ENCODE measurements at places on chromosomes 6 and 20.

DNA sequence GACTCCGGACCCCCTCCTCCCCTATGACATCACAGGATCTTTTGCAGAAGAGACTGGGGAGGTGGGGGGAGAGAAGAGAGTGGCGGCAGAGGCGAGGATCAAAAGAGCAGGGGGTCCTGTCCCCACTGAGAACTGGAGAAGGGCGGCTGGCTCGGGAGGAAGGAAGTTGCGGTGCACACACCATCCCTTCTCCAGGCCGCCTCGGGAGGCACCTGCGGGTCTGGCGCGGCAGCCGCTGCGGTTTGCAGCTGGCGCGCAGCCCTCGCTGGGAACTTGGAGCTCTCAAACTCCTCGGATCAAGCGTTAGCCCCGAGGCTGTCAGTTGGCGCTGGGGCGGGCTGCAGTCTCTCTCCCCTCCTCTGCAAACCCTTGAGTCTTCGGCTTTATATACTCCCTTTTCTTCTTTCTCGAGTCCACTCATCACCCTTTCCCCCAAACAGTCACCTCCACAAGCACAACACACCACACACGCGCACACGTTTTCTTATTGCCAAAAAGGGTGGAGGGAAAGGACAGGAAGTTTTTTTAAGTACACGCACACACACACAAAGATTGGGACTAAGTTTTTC lies 180.7 kb downstream of the TBXT start:
- DNase-seq = no peak

GRCh38 chr20:32278199-32278643 lies 770 bp downstream of the KIF3B start:
- DNase-seq = no peak

DNA sequence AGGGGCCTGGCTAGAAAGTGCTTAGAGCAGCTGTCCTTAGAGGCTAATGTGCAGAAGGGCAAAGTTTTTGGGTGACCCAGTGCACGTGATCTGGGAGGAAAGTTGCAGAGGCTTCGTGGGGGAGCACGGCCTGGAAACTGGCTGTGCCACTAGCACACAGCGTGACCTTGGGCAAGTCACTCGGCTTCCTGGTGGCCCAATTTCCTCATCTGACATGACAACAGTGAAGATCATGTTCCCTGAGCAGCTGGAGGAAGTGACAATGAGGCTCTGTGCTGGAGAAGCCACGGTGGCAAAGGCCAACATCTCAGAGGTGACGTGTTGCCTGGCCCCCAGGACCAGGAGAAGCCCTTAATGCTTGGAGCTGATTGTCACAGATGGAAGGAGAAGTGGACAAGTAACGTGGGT lies 99.5 kb downstream of the FOXC1 start:
- no peak for DNase-seq

DNA sequence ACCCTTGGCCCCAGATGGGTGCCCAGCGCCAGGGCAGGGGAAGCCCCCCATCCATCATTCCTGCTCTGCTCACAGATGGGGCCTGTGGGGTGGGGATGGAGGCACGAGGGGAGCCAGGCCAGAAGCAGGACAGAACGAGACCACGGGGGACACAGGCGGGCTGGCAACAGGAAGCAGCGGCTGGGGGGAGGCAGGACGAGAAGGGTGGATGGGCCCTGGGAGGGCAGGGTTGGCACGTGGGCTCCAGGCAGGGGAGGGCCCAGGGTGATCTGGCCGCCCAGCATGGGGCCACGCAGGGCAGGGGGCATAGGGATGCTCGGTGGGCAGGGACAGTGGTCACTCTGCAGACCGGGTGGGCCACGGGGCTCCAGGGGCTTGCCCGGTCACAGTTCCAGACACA lies 41.6 kb downstream of the KCNQ2 start:
- DNase-seq = no peak

- no peak for DNase-seq
These were observed 920.1 kb upstream of the FLRT3 start for GRCh38 chr20:15257569-15257870.

GRCh38 chr20:36632487-36633284 lies 13.3 kb downstream of the SLA2 start:
- no peak for DNase-seq

DNA sequence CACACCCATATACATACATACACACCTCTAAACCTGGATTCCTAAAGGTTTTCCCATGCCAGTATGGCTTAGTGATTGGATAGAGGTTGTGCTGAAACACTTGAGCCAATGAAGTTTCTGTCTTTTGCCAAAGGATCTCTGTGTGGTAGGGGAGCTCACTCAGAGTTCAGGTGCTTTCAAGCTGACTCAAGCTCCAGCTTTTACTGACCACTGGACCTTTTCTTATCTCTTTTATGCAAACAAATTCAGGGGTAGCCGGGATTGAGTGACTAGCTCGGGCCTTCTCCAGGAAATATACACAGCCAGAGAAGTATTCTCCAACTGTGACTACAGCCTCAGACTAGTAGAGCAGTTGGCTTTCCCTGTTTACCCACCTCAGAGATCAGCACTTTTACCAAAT lies 21.5 kb upstream of the DSE start:
- no peak for DNase-seq

DNA sequence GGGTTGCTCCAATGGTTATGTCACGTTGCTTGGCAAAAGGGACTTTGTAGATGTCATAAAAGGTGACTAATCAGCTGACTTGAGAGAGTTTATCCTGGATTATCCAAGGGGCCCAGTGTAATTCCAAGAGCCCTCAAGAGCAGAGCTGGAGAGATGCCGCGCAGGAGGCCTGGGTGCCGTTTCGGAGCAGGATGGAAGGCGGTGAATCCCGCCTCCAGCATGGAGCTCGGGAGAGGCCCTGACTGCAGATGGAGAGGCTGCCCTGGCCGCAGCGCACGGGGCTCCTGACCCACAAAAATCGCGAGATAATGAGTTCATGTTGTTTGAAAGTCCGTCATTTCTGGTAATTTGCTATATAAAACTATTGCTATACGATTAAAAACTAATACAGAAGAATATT lies 219.8 kb downstream of the ZDHHC14 start:
- DNase-seq = no peak

- DNase-seq = no peak
These were observed 65.5 kb downstream of the TSHZ2 start for GRCh38 chr20:53037621-53038020.

DNA sequence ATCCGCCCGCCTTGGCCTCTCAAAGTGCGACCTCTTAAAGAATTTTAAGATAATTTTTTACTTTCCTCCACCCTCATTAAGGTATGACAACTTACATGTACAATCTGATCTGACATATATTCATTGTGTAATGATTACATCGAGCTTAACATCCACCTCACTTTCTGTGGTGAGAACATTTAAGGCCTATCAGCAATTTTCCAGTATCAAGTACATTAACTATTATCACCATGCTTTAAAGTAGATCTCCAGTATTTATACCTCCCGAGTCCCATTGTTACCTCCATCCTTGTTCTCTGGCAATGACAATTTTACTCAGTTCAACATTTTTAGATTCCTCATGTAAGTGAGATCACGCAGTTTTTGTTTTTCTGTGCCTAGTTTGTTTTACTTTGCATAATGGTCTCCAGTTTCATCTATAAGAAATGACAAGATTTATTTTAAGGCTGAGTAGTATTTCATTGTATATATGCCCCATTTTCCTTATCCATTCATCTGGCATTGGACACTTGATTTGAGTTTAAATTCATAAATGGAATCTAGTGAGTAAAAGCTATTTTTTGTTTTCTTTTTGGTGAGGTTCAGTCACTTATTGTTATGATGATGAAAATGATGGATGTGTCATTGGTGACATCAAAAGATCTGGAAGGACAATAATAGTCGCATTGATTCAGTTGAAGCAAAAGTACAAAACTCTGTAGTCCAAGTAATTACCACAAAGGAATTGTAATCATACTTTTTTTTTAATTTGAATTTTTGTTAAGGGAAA lies 87.0 kb downstream of the OR2B2 start:
- no peak for DNase-seq

DNA sequence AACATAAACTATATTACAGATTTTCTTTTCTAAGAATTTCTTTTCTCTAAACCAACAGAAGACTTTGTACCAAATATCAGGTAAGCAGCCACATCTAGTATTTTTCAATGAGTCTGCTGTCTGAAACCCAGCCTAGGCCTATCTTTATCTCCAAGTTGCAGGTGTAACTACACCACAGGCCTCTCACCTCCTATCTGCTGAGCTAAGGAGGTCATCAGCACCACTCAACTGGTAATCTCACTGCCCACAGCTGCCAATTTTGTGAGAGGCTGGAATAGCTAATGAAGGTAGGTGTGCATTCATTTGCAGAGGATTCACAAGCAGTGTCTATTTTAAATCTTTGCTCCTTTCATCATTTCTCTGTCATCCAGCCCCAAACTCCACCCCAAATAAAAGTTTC lies 584.8 kb downstream of the HDGFL1 start:
- no peak for DNase-seq

GRCh38 chr6:165774903-165775601 lies 112.0 kb upstream of the PDE10A start:
- DNase-seq = no peak

GRCh38 chr6:154752022-154752421 lies 18.8 kb downstream of the SCAF8 start:
- DNase-seq = no peak

DNA sequence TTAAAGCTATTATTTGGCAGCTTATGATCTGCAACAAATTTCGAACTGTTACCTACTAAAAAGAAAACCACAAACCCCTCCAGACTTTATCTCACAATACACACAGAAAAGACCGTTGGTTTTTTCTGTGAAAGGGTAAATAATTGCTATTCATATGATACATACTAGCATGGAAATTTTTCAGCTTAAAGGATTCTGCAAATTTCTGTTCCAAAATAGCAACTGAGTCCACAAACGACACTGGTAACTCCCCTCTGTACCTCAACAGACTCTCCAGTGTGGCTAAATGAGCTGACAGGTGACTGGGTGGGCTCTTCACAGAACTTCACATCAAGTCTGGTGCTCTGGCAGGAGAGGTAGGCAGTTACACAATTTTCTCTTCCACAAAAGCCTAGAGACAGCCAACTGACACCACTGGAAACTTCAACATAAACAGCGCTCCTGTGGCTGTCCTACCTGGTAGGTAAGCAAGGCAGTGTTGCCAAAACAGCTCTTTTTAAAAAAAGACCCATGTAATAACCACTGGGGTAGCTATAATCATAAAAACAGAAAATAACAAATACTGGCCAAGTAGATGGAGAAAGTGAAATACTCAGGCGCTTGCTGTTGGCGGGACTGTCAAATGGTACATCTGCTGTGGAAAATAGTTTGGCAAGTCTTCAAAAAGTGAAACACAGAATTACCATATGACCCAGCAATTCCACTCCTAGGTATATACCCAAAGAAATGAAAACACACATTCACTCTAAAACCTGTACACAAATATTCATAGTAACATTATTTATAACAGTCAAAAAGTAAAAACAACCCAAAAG lies 37.8 kb downstream of the ELOVL5 start:
- DNase-seq = no peak

- no peak for DNase-seq
These were observed 118.4 kb upstream of the RUNX2 start for GRCh38 chr6:45209762-45210161.

DNA sequence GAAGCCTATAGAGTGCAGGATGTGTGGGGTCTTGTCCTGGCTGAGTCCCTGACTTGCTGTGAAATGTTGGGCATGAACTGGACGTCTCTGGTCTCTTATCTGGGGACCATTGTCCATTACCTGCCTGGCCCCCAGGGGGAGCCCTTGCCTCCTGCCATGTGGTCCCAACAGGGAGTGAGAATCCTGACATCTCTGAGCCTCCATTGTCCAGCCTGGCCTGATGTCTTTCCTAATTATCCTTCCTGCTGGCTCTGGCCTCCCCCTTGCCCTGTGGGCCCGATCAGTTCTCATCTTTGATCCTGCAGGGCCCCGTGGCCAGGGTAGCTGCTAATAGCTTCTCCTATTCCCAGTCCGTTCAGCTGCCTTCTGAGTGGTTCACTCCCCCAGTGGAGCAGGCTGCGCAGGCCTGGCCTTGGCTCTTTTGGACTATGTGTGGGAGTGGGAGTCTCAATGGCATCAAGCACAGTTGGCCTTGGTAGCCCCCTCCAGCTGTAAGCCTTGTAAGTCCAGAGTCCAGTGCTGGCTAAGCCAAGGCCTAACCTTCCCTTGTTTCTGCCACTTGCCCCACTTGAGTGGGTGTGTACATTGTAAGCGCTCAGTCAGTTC lies 77.9 kb upstream of the RALY start:
- DNase-seq = no peak

DNA sequence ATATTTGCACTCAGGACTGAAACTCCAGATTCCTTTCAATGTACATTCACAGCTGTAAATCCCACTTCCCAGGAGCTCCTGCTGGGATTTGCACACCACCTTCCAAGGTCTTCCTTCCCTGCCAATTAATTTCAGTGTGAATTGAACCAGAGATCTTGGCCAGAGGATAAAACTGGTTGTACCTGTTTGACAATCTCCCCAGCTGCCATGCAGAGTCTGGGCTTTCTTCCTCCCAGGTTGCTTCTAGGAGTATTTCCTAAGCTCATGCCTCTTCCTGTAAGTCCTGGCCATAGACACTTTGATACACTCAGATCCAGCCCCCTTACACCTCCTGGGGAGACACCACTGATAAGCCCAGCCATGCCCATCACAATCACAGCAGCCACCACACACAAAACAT lies 15.6 kb downstream of the MAFB start:
- no peak for DNase-seq

- no peak for DNase-seq
These were observed 94.3 kb upstream of the NKX2-2 start for GRCh38 chr20:21607971-21608725.

DNA sequence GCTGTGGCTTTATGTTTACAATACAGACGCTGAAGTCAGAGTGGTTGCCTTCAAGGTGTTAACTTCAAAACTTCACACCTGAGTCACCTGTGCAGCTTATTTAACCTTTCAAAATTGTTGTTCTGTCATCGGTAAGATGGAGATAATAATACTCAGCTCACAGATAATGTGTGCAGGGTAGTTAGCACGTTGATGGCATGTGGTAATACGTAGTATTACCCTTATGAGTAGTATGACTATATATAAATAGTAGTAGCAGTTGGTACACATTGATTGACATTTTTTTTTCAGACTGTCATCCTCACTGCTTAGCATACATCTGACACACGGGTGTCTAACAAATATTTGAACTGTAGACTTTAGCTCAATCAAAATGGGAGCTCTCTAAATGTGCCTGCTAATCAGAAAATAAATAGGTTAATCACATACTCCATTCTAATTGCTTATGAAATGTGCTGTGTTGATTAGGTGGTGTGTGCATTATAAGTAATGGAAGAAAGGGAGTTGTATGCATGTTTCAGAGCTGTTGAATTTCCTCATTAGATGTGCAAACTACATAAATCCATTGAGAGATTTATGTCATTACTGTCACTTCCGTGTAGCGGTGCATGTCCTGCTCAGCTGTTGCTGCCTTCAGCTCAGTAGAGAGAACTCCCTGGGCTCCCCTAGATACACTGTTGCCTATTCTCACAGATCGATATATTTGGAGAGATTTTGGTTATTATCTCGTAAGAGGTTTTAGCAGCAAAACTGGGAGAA lies 11.2 kb upstream of the MROH8 start:
- no peak for DNase-seq

GRCh38 chr20:22491194-22491505 lies 93.2 kb downstream of the FOXA2 start:
- DNase-seq = no peak

- DNase-seq = no peak
These were observed 134.6 kb upstream of the BTN3A2 start for GRCh38 chr6:26230351-26230750.

GRCh38 chr20:32191873-32192272 lies 15.7 kb downstream of the PLAGL2 start:
- DNase-seq = no peak

Measured in cortex of kidney (tissue), 1 donor.